ENCODE measurements at places on chromosomes 2 and 18.

DNA sequence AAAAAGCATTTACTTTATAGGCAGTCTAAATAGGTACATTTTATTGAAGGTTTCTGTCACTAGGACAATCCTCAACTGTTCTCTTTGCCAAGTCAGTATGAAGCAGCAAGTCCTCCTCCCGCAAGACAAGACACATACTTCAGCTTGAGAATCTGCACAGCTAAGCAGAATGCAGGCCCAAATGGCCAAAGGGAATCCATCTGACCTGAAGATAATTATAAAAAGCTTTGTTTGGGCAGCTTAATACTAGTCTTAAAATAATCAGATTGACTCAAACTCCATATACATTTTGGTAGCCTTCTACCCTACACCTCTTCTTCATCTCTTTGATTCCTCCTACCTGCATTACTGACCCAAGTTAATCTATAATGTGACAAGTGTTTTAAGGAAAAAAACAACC, 1.8 kb downstream of the LANCL1 start:
- no peak for DNase-seq

DNA sequence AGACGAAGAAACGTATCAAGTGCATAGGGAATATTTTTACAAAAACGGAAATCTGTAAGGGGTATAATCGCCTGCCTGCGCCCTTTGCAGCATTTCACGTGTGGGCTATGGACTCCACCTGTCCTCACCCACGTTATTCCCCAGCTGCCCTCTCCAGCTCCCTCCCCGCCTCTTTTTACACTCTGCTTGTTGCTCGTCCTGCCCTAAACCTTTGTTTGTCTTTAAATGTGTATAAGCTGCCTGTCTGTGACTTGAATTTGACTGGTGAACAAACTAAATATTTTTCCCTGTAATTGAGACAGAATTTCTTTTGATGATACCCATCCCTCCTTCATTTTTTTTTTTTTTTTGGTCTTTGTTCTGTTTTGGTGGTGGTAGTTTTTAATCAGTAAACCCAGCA, 169.4 kb upstream of the SIX3 start:
- no peak for DNase-seq

DNA sequence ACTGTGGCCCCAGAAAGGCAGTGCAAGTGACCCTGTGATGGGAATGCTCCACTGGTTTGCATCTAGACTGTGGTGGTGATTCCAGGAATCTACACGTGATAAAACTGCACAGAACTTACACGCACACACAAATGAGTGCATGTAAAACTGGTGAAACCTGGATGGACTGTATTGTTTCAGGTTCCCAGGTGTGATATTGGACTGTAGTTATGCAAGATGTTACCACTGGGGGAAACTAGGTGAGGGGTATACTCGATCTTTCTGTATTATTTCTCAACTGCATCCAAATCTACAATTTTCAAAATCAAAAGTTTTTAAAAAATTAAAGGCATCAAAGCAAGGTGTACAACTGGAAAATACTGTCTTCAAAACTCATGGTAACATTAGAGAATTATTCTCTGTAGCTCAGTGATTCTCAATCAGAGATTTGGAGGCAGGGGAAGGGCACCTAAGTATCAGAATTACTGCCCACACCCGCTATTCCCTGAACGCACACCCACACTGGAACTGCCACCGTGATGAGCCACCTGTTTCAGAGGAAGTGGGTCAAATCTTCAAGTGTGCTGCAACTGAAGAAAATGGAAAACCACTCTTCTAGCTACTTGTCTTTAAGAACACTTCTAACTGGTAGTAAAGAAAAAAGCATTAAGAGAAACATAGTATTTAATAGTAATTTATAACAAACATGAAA, 26.7 kb downstream of the PTPN2 start:
- no peak for DNase-seq

DNA sequence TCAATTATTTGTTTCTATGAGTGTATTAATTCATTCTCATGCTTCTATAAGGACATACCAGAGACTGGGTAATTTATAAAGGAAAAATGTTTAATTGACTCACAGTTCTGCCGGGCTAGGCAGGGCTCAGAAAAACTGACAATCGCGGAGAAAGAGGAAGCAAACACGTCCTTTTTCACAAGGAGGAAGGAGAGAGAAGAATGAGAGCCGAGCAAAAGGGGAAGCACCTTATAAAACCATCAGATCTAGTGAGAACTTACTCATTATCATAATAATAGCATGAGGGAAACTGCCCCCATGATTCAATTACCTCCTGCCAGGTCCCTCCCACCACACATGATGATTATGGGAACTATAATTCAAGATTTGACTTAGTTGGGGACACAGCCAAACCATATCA, 294.0 kb downstream of the DSC3 start:
- DNase-seq: no peak

- DNase-seq: no peak
Observed at GRCh38 chr2:48504647-48505327, 25.2 kb upstream of the STON1 start.

- no peak for DNase-seq
Observed at GRCh38 chr2:6755456-6755855, 110.3 kb downstream of the CMPK2 start.

GRCh38 chr2:197674591-197674990, 796 bp downstream of the RFTN2 start:
- no peak for DNase-seq

GRCh38 chr18:63186520-63187222, 132.9 kb downstream of the BCL2 start:
- DNase-seq: no peak

- no peak for DNase-seq
Observed at GRCh38 chr2:169649278-169649677, 44.9 kb downstream of the CFAP210 start.

GRCh38 chr2:100972452-100972851, 29.6 kb upstream of the RPL31 start:
- no peak for DNase-seq

GRCh38 chr2:108607706-108608301, 73.5 kb downstream of the LIMS1 start:
- DNase-seq: no peak

- DNase-seq: no peak
Observed at GRCh38 chr2:37512971-37513370, 158.5 kb downstream of the CDC42EP3 start.

DNA sequence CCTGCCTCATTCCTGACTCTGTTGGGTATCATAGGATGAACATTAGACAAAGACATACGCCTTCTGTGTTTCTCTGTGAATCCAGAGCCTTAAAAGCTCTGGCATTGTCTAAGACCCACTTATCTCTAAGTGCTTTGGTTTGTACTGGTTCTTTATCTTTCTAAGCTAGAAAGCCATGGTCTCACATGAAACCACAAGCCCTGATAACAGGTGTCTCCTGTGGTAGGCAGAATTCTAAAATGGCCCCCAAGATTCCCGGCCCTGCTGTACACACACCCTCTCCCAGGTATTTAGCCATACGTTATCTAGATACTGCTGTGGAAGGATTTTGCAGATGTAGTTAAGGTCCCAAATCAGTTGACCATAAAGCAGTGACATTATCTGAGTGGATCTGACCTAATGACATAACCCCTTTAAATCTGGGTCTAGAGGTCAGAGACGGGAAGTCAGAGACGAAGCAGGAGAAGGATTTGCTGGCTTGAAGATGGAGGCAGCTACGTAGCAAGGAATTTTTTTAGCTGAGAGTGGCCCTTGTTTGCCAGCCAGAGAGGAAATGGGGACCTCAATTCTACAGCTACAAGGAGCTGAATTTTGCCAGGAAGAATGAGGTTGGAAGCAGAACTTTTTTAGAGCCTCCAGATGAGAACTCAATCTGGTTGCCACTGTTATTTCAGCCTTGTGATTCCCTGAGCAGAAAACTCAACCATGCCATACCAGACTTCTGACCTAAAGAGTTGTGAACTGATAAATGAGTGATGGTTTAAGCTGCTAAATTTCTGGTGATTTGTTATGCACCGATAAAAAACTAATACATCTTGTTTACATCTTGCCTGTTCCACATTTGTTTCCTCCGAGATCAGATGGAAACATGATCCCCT, 186.7 kb downstream of the CAMKMT start:
- no peak for DNase-seq

DNA sequence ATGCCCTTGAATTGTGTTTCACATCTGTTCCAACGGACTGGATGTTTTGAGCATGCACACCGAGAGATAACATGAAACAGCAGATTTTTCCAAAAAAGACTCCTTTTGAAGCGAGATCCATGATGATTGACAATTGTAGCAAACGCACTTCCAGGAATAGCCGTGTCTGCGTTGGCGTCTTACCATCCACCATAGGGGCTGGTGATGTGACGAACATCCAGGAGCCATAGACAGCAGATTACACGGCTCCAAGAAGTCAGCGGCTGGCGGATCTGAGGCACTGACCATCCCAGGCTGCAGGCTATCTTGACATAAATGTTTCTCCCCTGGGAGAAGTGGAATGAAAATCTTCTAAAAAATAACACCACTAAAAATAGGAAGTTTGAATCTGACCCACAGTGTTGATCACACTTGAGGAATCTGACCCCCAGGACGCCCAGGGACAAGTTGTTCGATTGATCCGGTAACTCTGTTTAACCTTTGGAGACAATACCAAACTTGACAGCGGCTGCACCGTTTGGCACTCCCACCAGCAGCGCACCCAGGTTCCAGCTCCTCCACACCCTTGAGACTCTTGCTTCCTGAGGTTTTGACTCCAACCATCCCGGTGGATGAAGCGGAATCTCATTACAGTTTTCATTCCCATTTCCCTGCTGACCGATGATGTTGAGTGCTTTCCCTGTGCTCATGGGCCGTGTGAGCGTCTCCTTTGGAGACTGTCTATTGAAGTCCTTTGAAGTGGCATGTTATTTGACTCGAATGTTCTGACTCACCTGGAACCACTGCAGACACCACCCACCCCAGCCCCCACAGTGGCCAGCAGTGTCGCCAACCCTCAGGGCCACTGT, 140.0 kb upstream of the GPC1 start:
- no peak for DNase-seq

DNA sequence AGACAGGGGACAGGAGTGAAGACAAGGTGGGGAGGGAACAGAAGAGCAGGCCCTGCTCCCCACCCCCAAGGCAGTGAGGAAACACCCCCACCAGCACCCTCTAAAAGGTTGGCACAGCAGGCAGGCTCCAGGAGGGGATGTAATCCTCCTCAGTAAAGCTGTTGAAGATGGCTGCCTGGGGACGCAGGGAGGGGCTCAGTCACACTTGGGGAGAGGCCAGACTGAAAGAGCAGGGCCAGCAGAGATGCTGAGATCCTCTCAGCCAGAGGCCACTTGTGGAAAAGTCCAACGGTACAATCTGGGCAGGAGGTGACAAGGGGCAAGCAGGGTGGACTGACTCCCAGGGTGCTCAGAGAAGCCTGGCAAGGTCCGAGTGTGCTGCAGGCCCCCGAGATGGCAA, 154.8 kb upstream of the ID2 start:
- no peak for DNase-seq

DNA sequence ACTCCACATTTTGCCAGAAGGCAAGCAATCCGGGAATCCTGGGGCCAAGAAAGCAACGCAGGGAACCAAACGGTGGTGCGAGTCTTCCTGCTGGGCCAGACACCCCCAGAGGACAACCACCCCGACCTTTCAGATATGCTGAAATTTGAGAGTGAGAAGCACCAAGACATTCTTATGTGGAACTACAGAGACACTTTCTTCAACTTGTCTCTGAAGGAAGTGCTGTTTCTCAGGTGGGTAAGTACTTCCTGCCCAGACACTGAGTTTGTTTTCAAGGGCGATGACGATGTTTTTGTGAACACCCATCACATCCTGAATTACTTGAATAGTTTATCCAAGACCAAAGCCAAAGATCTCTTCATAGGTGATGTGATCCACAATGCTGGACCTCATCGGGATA, 26.8 kb downstream of the B3GNT2 start:
- DNase-seq: no peak

DNA sequence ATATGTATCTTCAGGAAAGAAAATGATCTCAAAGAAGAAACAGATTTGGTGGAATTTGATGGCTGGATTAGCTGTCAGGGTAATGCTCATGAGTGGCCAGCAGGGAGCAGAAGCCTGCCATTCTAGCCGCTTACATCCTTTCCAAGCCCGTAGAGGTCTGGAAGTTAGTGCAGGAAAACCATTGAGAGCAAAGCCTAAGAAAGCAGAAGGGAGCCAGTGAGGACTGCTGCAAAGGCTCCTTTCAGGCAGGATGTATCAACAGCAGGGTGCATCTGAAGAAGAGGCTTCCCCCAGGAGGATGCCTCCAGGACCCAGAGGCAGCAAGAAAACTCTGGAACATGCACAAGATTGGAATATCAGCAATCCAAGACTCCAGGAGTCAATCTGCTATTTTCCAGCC, 22.9 kb upstream of the LBH start:
- peak; percentile 13 for DNase-seq

- no peak for DNase-seq
Observed at GRCh38 chr2:133641942-133642725, 73.9 kb upstream of the NCKAP5 start.

DNA sequence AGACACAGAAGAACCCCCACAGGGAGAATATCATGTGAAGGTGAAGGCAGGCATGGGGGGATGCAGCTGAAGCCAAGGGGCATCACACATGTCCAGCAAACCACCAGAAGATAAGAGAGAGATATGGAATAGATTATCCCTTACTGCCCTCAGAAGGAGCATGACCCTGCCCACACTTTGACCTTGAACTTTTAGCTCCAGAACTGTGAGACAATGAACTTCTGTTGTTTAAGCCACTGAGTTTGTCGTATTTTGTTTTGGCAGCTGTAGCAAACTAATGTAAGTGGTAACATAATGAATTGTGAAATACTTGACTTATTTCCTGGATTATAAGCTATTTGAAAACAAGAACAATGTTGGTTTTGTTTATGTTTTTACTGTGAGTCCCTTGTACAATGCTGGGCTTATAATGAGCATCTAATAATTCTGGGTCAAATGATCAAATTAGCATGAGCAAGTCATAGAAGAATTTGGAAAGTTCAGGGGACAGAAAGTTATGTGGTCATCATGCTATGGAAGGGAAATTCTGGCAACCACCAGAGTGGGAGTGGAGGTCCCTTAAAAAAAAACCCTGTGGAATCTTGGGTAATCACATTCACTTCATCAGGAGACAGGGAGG, 541.0 kb upstream of the KLHL29 start:
- DNase-seq: no peak

GRCh38 chr2:222939208-222939856, 78.5 kb downstream of the ACSL3 start:
- DNase-seq: no peak

- DNase-seq: no peak
Observed at GRCh38 chr2:174772472-174772801, 8.2 kb upstream of the CHRNA1 start.

DNA sequence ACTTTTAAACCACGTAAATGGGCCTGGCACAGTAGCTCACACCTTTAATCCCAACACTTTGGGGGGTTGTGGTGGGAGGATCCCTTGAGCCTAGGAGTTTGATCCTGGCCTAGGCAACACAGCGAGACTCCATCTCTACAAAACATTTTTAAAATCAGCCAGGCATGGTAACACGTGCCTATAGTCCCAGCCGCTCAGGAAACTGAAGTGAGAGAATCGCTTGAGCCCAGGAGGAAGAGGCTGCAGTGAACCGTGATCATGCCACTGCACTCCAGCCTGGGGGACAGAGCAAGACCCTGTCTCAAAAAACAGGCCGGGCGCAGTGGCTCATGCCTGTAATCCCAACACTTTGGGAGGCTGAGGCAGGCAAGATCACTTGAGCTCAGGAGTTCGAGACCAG, 12.2 kb downstream of the ROCK1 start:
- DNase-seq: no peak

- DNase-seq: no peak
Observed at GRCh38 chr2:35463805-35464596, 891.6 kb upstream of the CRIM1 start.

GRCh38 chr2:209469481-209469880, 45.6 kb downstream of the MAP2 start:
- DNase-seq: no peak
